ENCODE measurements at places on chromosomes 11 and 22. TPM values are rescaled to one million over a fixed set of nuclear protein-coding genes. Genes with fewer than 3 reads are reported as not detected.

The KREMEN1 gene
- 13.9 TPM for total RNA-seq

The KRTAP5-9 gene
- total RNA-seq, result not detected

The VWA5A gene
- 30.8 TPM for total RNA-seq

The PNPLA3 gene
- 9.9 TPM for total RNA-seq

The HBB gene
- not detected for total RNA-seq

The ANO3 gene
- 0.33 TPM for total RNA-seq

The IGSF22 gene
- total RNA-seq, result not detected

The APOBEC3B gene
- total RNA-seq, result 7.4 TPM

The LRRC4C gene
- 0.15 TPM for total RNA-seq

The AMOTL1 gene
- 30.4 TPM for total RNA-seq

The C11orf16 gene
- not detected for total RNA-seq

The FGF4 gene
- not detected for total RNA-seq

The MICAL3 gene
- 18.9 TPM for total RNA-seq

The KCNJ4 gene
- total RNA-seq, result not detected

The SCGB1D2 gene
- not detected for total RNA-seq

The FAT3 gene
- total RNA-seq, result 0.17 TPM

The KCNJ1 gene
- total RNA-seq, result under 0.01 TPM

The PRSS23 gene
- 488 TPM for total RNA-seq

The MALAT1 gene
- total RNA-seq, result 13,561 TPM

The UCP3 gene
- 0.33 TPM for total RNA-seq

The NUCB2 gene
- 96.4 TPM for total RNA-seq

The MIAT gene
- 1.3 TPM for total RNA-seq

The GAL3ST1 gene
- total RNA-seq, result 0.17 TPM

The SIK3 gene
- 28.8 TPM for total RNA-seq

The CCDC73 gene
- total RNA-seq, result not detected

The EI24 gene
- 159 TPM for total RNA-seq

The JAM3 gene
- 105 TPM for total RNA-seq
